ENCODE measurements at places on chromosomes 16 and 17.

GRCh38 chr17:37576281-37576680 lies 32.9 kb downstream of the SYNRG start:
- DNase-seq: no peak

DNA sequence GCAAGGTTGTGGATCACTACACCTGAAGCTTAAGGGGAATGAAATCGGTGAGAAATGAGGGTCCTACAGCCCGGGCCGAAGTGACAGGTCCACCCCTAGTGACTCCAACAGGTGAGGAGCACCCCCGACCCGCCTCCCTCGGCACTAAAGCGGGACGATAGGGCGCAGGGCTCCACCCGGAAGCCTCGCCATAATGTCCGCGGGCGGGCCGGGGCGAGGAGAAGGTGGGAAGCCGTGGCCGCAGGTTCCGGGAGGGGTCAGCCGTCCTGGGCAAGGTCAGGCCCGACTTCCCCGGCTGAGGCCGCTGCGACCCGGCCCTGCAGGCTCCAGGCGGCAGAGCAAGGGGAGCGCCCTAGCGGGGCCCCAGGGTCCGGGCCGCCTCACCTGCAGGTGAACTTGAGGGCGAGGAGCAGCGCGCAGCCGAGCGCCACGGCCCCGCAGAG lies 543 bp downstream of the TXNDC11 start:
- DNase-seq: no peak

GRCh38 chr16:54282202-54282927 lies 4.2 kb downstream of the IRX3 start:
- no peak for DNase-seq

DNA sequence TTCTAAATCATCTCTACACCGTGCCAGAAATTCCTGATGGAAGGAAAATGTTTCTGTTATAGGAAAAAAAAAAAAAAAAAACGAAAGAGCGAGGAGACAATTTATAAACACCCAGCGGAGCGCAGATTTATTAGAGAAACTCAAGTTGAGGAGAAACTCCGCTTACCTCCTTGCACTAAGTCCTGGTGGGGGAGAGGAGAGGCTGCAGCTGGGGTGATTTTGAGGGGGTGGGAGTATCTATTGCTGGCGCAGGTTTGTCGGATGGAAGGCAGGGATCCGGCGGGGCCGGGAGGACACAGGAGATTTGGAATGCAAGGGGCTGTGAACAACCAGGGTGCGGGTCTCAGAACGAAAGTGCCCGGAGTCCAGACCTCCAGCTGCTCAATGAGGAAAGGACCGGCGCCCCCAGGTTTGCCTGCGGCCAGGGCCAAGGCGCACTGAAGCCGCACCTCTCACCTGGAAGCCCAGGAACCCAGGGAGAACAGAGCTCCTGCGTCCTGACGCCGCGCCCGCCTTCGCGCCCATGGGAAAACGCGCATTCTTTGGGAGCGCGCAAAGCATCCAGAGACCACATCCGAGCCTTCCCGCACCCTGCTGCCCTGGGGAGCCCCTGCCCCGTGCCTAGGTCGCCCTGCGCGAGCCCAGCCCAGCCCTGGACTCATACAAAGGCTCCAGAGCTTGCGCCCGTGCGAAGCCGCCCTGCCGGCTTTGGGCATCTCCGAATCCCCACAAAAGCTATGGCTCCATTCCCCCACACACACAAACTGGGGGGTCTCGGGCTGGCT lies 2.6 kb upstream of the HOXB8 start:
- no peak for DNase-seq

DNA sequence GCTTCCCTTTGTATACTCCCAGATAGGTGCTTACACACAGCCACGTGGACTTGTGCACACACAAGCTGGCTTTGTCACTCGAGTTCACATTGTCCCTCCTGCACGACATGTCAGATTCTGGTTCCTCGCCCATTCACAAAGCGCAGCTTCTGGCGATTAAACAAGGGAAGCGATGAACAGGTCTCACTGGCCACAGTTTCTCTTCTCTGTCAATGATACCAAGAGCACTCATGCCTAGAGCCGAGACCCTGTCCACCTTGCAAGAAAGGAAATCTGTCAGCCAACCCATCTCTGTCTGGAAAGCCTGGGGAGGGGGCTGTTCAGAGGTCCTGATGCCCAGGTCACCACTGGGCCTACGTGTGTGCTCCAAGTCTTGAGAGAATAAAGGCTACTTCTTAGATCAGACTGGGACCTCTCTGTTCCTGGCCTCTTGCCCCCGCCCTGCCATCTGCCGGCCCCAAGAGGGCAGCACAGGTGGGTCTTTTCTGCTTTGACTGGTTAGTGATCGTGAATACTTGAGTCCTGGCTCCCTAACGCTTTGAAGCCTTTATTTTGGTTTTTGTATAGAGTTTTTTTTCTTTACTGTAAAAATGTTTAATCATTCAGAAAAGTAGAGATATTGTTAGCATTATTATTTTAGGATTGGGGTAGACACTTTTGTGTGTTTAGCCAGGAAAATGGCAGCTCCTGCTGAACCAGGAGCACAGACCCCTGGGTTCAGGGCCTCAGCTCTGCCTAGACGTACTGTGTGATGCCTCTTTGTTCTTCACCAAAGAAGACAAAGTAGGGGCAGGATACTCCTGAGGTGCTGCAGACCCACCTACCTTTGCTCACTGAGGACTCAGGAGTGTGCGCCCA lies 104.7 kb downstream of the MRM1 start:
- DNase-seq: no peak

GRCh38 chr16:84484579-84485254 lies 19.7 kb downstream of the MEAK7 start:
- no peak for DNase-seq

GRCh38 chr17:75266316-75267152 lies 4.5 kb downstream of the MIF4GD start:
- no peak for DNase-seq

- DNase-seq: no peak
Measured at GRCh38 chr16:14378689-14379467, 251.2 kb downstream of the PARN start.

DNA sequence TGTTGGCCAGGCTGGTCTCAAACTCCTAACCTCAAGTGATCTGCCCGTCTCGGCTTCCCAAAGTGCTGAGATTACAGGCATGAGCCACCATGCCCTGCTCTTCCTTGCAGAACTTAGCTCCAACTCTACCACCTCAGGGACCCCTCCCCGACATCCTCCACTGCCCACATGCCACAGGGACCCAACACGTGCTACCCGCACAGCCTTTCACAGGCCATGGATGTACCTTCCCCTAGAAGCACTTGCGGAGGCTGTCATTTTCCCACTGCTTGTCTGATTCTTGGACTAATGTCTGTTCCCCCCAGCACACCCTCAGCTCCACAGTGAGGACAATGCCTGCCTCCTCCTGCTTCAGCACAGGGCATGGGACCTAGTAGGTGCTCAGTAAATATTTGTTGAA lies 147.4 kb downstream of the ZNF423 start:
- DNase-seq: no peak

DNA sequence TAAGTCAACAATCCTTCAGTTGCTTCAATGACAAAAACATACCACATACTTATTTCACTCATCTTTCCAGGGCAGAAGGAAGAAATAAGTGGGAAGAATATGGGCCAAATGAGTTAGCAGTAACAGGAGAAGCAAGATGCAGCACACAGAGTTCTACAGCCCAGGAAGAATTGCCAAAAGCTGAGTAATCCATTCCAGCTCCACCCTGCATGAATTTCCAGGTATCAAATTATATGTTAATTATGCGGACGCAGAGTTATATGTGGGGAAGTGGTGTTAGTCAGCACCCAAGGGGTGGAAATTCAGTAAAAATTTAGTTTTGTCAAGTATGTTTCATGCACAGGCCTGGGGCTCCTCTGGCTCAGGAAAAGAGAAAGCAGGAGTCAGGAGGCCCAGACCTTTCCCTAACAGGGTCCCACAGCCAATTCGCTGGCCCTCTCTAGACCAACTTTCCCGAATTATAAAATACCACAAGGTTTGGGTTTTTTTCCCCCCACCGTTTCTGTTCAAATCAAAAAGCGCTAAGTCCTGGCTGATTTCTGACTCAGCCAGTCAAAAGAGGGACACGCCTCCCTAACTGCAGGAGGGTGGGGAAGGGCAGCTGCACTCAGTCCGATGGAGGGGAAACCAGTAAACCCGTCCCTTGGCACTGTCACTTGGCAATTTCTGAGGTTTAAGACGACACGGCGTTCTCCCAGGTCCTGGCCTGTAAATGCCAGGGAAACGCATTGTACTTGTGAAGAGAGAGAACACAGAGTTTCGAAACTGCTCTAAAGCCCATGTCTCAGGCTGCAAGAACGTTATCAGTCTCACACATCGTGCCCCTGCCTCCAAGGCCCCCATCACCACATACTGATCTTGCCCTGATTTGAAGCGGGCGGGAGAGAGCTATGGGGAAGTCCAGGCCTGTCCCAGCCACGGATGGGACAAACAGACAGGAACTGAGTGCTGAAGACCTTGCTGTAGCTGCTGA lies 58.1 kb downstream of the ZFHX3 start:
- no peak for DNase-seq

- no peak for DNase-seq
Measured at GRCh38 chr17:78425429-78425828, 47.0 kb downstream of the PGS1 start.

DNA sequence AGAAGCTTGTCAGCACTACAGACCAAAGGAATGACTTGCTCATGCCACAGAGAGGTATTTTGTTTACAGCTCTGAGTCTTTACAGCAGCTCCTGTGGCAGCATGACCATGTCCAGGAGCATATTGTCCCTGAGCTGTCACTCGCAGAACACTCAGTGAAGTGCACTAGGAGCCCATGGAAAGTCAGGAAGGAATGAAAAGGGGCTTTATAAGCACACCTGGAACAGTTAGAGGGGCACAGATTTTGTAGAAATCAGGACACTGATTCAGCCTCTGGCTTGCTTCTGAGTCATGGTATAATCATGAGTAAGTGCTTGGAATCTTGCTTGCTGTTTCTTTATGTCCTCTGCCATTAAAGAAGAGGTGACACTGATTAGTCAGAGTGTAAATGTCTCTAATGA lies 41.0 kb downstream of the TADA2A start:
- no peak for DNase-seq

DNA sequence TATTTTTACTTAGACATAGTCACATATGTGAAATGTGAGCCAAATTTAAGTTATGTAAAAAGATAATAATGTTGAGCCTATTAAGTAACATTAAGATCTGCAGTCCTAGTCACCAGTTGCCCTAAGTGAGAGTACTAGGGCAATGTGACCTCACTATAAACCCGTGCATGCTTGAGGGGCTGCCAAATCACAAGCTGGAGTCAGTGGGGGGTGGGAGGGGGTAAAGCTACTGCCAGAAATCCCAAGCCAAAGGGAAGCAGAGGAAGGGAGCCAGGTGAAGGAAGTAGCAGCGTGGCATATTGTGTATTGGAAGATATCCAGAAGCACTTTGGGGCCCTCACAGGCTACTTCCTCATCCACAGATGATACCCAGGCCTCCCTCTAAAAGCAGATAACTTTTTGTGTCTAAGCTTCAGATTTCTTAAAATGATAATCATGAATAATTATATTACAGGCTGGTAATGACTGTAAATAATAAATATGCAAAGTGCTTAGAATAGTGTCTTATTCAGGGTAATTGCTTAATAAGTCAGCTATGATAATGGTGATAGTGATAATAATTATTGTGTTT lies 134.1 kb downstream of the CA10 start:
- DNase-seq: no peak

GRCh38 chr16:56362706-56363105 lies 62.6 kb downstream of the AMFR start:
- DNase-seq: no peak

GRCh38 chr17:10051112-10051511 lies 146.0 kb upstream of the RCVRN start:
- no peak for DNase-seq

DNA sequence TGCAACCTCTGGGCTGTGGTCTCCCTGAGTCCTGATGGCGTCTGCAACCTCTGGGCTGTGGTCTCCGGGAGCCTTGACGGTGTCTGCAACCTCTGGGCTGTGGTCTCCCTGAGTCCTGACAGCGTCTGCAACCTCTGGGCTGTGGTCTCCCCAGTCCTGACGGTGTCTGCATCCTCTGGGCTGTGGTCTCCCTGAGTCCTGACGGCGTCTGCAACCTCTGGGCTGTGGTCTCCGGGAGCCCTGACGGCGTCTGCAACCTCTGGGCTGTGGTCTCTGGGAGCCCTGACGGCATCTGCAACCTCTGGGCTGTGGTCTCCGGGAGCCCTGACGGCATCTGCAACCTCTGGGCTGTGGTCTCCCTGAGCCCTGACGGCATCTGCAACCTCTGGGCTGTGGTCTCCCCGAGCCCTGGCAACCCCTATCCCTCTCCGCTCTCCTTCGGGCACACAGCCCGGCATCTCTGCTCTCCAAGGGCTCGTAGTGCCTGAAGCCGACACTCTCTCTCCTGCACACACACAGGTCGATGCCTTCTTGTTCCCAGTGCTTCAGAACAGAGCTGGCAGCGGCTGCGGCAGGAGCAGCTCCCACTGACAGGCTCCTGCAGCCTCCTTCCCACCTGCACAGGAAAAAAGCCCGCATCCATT lies 45.6 kb downstream of the METRNL start:
- DNase-seq: no peak

DNA sequence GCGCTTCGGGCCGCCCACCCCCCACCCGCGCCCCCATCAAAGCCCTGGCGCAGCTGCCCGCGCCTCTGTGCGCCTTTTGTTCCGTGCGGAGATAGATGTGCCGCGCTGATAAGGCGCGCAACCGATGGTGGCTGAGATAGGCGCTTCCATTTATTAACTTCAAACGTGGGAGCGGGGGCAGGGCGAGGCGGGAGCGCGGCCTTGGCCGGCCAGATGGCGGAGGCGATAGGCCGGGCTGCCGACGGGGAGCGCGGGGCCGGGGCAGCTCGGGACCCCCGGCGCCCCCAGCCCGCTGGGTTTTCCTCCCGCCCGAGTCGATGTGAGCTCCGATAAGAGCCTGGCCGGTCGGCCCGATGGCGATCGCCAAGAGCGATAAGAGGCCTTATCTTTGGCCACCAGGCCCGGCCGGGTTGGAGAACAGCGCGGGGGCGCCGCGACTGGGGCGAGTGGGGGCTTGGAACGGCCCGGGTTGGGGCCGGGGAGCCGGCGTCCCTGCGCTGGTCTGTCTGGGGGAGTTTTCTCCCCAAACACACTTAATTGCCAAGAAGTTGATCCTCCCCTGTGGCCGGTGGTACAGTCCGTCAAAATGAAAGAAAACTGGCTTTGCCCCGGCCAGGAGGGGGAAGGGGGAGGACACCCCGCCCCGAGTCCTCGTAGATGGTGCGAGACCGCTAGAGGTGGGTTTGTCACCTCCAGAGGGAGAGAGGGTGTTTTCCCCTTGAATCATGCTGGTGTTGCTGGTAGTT lies 2.7 kb downstream of the ZFPM1 start:
- no peak for DNase-seq

- no peak for DNase-seq
Measured at GRCh38 chr17:46167826-46168569, 25.2 kb downstream of the KANSL1 start.

DNA sequence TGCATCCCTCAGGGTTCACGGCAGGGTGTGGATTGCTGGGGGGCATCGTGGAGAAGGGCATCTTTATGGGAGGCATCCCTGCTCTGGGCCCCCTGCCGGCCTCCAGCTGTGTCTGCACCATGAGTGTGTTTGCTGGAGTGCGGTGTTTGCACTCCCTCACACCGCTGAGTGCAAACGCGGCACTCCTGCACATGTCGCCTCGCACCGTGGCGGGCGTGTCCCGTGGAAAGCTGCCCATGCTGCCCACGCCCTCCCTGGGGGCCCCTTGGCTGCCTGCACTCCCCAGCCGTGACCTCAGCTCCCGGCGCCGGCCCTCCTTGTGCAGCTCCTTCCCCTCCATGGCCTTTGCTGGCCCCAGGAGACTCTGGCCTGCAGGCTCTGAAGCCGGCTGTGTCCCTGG lies 74.6 kb upstream of the ZNF750 start:
- no peak for DNase-seq

- DNase-seq: no peak
Measured at GRCh38 chr16:30893417-30893743, 497 bp downstream of the BCL7C start.

GRCh38 chr17:48558057-48558830 lies 13.3 kb upstream of the HOXB2 start:
- DNase-seq: no peak
